ENCODE measurements at places on chromosomes 5 and 9.

DNA sequence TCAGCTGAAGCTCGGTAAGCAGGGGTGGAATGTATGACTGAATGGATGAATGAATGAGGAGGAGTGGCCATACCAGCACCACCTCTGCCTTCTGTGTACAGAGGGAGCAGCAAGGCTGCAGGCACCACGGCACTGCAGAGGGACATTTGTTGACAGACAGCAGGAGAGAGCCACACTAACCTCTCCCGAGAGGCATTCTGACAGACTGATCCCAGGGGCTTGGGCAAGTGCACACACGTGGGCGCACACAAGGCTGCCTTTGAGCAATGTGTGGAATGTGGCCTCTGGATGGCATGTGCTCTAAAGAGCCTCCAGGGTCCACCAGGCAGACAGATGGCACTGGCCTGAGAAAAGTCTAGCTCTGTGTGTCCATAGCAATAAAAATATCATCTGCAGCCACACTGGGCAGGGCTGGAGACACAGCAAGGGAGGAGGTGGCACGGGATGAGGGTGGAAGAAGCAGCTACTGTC, 111.8 kb downstream of the ACTL7B start:
- no peak for DNase-seq

GRCh38 chr9:76873821-76874220, 32.1 kb downstream of the PRUNE2 start:
- DNase-seq: no peak

DNA sequence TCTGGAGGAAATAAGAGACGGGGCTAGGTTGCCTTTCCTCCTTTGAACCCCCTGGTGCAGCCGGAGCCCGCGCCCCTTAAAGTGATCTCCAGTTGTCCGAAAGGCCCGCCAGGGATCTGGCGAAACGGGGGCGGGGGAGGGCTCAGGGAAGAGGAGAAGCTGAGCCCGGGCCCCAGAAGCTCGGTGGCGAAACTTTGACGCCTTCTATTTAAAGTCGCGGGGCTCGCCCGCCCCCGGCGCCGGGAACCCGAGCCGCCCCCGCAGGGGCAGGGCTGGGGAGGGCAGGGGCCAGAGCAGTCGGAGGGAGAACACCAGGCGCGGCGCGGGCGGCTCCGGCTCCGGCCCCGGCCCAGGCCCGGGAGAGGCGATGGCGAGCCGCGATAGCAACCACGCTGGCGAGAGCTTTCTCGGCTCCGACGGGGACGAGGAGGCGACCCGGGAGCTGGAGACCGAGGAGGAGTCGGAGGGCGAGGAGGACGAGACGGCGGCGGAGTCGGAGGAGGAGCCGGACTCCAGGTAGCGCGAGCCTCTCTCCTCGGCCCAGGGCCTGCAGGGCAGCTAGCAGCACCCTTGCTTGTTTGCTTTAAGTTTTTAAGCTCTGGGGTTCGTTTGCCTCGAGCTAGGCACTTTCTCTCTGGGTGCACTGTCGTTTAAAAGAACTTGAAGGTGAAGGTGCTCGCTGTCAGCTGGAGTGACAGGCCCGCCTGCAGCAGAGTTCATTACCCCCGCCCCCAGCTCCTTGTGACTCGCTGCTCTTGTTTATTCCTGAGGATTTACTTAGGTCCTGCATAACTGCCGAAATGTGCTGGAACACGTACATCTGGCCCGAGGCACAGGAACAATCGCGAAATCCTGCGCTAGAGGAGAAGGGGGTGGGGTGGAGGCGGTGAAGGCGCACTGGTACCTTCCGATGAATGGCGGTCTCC, at the start of gene CMYA5:
CMYA5 (plus strand) TSS at position 296 of the 926 bp plus-strand sequence; CDS start at position 368, 72 bp downstream.
- no peak for DNase-seq

DNA sequence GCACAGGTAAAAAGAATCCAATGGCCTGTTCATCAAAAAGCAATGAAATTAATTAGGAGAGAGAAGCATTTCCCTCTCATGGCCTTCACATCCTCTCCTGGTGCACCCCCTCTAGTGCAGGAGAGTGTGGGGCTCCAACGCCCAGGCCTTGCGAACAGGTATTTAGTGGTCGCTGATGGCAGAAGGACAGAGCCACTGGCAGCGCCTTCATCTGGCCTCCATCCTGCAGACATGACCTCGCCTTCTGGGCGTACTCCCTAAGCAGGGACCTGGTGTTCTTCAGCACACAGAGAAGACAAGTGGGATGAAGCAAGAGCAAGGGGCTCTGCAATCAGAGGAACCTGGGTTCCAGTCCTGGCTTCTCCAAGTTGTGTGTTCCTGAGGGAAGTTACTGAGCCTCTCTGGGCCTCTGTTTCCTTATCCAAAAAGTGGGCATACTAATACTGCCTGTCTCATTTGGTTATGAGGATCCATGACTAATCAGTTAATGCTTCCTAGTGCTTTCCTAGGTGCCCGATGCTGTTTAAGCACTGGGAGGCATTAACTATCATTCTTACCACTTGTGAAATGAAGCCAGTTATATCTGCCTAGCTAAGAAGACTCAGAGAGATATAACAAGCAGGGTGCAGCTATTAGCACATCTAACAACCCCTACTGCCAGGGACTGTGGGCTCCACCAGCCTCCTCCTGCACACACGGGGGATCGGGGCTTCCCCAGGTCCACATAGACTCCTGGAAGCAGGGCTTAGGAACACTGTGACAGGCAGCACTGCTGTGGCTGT, 77.3 kb downstream of the SEMA4D start:
- no peak for DNase-seq

DNA sequence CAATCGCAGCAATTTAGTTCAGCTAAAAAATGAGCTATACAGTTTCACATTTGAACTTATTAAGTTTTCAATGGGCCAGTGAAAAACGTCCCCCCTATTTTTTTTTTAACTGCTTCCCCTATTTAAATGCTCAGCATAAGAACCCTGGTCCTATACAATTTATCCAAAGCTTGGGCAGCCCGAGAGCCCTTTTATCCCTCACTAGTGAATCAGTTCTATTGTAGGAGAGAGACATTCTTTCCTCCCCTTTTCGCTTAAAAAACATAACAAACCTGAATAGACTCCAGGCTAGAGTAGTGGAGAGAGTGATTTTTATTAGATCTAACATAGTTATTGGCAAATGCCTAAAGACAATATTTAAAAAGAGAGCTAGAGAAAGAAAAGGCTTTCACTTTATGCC, 1.4 kb downstream of the LIX1 start:
- no peak for DNase-seq

GRCh38 chr5:63398346-63398745, 563.9 kb downstream of the HTR1A start:
- no peak for DNase-seq

DNA sequence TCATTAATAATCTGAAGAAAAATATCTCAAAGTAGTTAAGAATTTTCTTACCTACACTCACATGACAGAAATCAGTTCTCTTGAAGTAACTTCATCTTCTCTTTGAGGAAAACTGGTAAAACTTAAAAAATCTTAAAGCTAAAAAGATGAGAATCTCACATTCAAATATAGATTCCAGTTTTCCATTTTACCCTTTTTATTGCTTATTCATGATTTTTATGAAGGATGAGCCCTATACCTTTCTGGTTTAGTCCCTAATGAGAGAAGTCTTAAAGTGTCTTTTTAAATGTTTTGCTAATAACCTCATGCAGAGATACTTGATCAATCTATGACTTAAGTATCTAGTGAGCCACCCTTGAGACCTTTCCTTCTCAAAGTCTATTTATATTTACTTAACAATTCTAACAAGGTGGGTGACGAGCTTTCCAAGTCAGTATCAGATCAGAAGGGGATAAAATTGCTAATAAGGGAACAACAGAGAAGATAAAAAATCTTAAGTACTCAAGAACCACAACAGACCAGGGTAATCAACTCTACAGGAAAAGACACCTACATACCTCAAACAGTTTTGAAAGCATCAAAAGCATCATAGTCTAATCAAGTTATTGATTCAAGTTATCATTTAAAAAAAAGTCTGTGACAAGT, 2.6 kb downstream of the IARS1 start:
- no peak for DNase-seq

- no peak for DNase-seq
Observed at GRCh38 chr9:133645021-133645765, 9.0 kb downstream of the DBH start.

GRCh38 chr5:73445665-73446630, 2.6 kb downstream of the FOXD1 start:
- DNase-seq: no peak

DNA sequence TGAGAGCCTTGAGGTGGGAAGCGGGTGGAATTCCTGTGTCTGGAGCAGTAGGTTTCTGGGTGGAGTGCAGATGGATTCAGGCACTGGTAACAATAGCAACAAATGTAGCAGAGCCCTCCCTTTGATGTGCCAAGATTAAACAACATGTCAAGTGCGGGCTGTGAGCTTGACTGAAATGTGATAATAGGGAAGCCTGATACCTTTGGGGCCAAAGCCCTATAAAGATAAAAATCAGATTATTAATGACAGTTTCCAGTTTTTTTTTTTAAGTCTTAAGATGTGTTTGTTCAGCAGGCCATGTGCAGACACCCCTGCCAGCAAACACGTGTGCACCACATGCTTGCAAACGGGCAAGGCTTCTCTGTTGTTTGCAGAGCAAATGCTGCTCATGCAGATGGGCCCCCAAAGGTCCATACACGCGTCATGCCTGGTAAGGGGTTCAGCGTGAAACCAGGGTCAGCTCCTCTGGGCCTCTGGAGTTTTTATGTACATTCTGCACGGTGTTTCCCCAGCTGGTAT, 193.2 kb downstream of the GADD45G start:
- no peak for DNase-seq

- DNase-seq: no peak
Observed at GRCh38 chr5:10920400-10920799, 159.4 kb upstream of the DAP start.

DNA sequence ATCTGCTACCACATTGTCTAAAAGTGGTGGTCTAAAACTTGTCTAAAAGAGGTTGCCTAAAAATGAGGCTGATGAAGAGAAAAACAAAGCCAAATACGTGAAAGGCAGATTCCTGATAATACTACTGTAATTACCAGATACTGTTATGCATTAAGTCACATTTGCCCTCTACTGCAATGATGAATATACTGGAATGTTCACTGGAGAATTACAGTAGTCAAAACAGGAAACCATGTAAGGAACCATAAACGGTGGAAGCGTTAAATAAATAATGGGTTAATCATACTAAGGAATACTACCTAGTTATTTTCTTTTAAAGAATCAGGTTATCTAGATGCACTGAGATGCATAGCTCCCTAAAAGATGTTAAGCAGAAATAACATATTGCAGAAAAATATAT, 201.3 kb downstream of the MCTP1 start:
- DNase-seq: no peak

- peak; percentile 16 for DNase-seq
Observed at GRCh38 chr5:1793301-1793740, 6.3 kb downstream of the MRPL36 start.

DNA sequence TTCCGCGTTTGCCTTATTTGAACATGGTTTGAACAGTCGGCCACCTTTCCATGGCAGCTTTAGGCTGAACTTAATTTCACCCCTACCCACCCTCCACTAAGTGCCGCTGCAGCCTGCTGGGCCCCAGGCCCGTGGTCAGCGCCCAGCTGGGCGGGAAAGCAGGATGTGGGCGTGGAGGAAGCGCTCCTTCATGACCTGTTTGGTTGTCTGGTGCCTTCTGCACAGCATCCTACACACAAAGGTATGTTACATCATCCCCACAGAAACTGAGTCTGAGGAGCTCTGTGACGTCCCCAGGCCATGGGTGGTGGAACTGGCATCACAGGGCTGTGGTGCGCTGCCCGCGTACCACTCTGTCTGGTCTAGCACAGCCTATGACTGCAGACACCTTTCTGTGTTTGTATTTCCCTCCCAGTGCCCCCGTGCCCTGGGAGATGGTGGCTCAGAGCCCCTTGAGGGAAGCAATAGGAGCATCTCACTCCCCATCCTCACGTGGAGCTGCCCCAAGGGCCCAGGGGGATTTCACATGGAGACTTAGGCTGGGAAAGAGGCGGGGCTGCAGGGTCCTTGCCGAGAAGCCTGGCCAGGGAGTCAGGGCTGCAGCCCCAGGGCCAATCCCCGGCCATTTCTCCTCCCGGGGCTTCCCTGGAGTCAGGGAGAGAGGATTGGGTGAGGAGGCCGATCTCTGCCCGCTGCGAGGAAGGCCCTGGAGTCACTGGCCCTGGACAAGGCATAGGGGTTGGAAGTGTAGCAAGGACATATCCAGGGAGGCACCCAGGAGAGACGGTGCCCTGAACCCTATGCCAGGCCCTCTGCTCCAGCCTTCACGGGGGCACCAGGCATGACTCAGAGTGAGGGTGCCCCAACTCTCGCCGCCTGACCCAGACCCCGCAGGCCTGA, 37.5 kb upstream of the SUSD3 start:
- no peak for DNase-seq

DNA sequence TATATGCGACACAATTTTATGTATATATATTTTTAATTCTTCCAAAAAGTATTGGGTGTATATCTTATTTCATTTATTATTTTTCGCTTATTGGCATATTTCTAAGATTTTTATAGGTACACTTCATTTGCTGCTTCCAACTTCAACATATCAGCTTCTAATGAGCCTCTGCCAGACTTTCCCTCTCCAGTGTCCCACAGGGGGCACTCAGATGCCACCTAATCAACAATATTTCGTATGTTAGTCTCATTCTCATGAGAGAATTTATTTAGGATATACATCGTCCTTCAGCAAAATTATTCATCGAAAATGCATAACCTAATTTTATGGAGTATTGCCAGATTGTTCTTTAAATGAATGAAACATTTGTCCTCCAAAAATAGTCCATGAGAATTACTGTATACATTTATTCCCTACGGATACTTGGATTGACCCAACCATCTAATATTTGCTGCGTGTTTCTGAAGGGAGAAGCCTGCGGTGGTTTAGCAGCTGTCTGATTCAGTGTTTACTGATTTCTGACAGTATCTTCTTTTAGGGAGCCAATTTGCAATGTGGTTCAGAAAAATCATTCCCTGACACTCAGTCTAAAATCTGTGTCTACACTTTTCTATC, 100.6 kb upstream of the SELENOP start:
- peak; percentile 58 for DNase-seq

DNA sequence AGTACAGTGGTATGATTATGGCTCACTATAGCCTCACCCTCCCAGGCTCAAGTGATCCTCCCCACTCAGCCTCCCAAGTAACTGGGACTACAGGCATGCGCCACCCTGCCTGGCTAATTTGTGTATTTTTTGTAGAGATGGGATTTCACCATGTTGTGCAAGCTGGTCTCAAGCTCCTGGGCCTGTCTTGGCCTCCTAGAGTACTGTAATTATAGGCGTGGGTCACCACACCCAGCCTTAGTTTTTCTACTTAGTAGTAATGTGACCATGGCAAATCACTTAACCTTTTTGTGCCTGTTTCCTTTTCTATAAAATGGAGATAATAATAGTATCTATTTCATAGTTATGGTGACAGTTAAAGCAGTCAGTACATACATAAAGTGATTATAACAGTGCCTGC, 22.2 kb downstream of the GLE1 start:
- DNase-seq: no peak

DNA sequence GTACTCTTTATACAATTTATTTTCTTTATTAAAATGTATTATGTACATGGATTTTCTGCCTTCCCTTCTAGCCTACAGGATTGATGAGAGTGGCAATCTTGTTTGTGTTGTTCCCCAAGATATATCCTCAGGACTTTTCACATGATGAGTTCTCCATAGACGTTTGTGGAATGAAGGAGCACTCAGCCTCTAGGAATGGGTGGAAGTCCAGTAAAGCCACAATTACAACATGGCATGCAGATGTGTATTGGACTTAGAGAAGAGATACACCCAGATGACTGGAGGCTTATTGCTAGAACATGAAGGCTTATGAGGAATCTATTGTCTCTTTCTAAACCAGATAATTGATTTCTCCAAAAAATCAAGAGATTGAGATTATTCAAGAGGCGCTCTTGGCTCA, 8.2 kb upstream of the DOCK2 start:
- DNase-seq: no peak

Data from inflammatory macrophage treated with lipopolysaccharide for 4 hours (primary cell).